Hepatic stellate cell (primary cell): ENCODE measurements at places on chromosomes 4 and X.

DNA sequence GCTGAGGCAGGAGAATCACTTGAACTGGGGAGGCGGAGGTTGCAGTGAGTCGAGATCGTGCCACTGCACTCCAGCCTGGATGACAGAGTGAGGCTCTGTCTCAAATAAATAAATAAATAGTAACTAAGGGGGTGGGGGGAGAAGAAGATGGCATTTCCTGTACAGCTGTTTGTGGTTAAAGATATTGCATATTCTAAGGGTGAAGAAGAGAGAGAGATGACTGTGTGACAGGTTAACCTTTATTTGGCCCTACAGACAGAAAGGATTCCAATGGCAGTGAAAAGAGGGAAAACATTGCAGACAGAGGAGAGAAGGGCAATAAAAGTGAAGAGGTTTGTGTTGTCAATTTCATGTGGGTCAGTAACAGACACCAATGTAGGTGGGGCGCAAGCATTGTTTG is 9.4 kb downstream of the TASL start:
- peak; percentile 10 for DNase-seq

GRCh38 chr4:183445097-183445428 is 627 bp downstream of the CDKN2AIP start:
- DNase-seq: peak; percentile 48

- DNase-seq: no peak
These were observed 11.6 kb downstream of the IRF2 start for GRCh38 chr4:184462724-184463123.

DNA sequence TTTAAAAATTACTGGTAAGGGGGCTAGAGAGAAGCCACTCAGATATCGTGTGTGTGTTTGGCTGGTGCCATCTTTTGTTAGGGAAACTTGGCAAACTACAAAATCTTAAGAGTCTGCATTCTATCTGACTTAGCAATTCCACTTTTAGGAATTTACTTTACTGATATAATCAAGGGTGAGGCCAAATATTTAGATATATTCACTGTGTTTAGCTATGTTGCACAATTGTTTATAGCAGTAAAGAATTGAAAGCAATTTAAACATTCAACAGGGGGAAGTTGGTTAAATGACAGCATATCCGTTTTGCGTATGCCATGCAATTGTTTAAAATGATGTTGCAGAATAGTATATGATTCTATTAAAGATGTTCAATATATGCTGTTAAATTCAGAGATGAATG is 6.4 kb upstream of the HERC3 start:
- DNase-seq: no peak

GRCh38 chrX:74535408-74536151 is 78.8 kb downstream of the RLIM start:
- DNase-seq: peak; percentile 59

GRCh38 chrX:149871940-149872339 is 9.0 kb upstream of the MAGEA8 start:
- no peak for DNase-seq

- no peak for DNase-seq
These were observed 381.2 kb downstream of the STPG2 start for GRCh38 chr4:97762115-97762512.
